ENCODE measurements at places on chromosomes 2 and 18. TPM values are rescaled to one million over a fixed set of nuclear protein-coding genes. Genes with fewer than 3 reads are reported as not detected.

GRCh38 chr2:98501876-98502275, 57.2 kb downstream of the INPP4A start:
- no peak for DNase-seq

- DNase-seq = no peak
Observed at GRCh38 chr18:56835331-56835730, 184.2 kb downstream of the WDR7 start.

DNA sequence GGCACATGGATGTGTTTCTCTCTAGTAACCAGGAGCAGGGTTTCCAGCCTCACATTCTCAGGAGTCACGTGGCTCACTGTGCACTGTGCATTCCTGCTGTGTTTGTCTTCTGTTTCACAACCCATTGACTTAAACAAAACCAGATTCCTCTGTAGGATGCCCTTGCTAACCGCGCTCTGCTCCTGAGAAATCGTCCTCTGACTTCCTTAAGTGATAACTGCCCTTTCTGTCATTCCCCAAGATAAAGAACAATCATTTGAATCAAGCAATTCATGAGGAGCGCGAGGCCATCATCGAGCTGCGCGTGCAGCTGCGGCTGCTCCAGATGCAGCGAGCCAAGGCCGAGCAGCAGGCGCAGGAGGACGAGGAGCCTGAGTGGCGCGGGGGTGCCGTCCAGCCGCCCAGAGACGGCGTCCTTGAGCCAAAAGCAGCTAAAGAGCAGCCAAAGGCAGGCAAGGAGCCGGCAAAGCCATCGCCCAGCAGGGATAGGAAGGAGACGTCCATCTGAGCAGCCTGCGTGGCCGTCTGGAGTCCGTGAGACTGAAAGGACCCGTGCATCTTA, 60.2 kb downstream of the RALBP1 start:
- no peak for DNase-seq

DNA sequence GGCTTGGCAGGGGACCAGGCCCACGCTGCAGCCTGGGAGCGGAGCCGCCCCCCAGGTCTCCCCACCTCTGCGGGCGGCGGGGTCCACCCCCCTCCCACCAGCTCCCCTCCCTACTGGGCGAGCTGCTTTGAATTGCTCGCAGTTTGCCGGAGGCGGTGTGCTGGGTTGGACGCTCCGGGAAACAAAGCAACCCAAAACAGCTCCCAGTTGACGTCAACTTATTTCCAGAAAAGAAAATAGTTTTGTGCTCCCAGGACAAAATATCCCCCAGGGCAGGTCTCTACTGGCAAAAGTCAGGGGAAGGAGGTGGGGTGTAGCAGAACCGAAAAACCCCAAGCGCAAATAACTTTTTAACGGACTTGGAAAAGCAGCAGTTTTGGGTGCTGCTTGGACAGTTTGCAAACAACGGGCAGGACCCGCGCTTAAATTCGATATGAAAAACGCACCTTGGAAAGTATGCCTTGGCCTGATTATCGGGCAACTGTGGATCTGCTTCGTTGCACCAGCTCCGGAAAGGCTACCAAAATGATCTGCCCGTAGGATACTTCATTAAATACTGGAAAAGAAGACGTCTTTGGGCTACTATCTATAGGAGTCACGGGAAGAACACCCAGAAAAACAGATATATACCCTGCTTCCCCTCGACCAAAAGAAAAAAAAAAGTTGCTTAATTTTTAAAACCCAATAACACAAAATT, 2.8 kb upstream of the KCTD1 start:
- DNase-seq = peak; percentile 21

ESPNL gene
- polyA plus RNA-seq = not detected

BIN1 gene
- polyA plus RNA-seq = 4.3 TPM

DNA sequence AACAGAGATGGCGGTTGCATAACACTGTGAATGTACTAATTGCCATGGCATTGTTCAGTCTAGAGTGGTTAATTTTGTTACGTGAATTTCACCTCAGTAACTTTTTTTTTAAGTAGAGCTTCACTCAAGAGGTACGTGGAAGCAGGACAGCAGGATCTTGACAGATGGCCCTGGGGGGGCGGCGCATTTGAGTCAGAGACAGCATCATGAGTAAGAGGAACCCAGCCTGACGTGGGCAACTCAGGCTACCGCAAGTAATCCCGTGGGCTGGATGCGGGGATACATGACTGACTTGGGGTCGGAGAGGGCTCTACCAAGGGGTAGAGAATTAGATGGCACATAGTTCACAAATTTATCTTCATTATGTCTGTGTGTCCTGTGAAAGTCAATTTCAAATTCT, 38.1 kb upstream of the DAPL1 start:
- DNase-seq = no peak

DNA sequence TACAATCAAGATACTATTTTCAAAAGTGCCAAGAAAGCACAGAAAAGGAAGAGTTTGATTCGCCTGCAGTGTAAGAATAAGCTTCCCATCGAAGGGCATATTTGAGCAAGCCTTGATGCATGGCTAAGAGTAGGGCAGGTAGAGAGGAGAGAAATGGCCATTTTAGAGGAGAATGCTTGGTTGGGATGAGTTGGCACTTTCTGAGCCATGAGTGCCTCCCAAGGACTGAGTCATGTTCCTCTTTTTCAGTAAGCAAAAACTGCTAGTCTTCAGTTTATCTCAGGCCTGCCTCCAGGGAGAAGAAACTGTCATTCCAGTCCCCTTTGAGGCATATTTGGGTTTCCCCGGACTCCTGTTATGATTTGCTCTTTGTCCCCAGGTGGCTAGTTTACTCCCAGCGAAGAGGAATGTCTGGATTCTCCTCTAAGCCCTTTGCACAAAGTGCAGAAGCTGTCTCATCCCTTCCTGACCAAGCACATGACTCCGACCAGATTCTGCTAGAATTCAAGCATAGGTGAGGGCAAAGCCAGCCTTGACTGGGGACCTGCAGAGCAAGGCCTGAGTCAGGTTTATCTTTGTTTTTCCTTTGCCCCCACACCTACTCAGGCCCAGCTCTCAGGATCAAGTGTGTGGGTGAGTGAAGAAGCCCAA, 115.2 kb downstream of the TTC32 start:
- DNase-seq = no peak

GRCh38 chr2:207711750-207712530, 500 bp downstream of the CCNYL1 start:
- DNase-seq = peak; percentile 69

- no peak for DNase-seq
Observed at GRCh38 chr2:105376789-105377240, 22.0 kb downstream of the FHL2 start.

DNA sequence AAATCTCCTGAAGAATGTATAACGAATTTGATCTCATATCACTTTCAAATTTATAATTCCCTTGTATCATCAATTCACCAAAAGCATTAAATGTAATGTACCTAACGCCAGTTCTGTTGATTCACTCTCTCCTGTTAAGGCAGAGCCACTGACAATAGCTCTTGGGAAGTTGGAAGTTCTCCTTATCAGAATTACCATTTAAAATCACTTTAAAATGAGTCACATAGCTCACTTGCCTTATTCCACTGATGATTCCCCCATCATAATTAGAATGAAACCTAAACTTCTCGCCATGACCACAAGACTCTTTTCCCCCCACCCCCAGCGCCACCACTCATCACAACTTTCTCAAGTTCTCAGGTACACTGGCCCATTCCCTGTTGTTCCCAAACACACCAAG, 117.1 kb downstream of the PID1 start:
- no peak for DNase-seq

DNA sequence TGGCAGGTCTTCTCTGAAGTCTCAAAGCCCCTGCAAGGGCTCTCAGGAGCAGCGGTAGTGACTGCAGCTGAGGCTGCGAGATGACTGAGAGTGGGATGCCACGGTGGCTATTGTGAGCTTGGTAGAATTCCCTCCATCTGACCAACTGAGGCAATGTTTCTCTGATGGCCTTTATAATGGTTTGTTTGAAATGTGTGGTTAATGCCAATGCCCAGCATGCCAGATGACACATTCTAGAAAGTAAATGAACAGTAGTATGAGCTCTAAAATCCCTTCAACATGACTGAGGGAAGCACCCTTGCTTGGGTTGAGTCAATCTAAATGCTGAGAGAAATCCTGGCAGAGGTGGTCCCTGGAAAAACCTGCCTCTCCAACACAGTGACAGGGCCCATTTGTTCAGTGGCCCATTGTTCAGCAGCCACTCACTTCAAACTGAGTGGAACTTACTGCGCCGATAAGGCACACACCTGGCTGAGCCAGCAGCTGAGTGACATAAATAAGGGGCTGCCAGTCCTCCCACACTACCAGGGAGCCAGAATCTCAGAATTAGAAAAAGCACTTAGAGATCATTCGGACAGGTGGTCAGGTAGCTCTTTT, 31.7 kb downstream of the SULT1C2 start:
- DNase-seq = no peak

- no peak for DNase-seq
Observed at GRCh38 chr2:136217996-136218395, 100.0 kb upstream of the CXCR4 start.

- DNase-seq = no peak
Observed at GRCh38 chr18:62281684-62282083, 43.4 kb upstream of the TNFRSF11A start.

ANKRD23 gene
- polyA plus RNA-seq = 0.96 TPM

- DNase-seq = no peak
Observed at GRCh38 chr2:47937677-47938076, 31.4 kb upstream of the FBXO11 start.

DNA sequence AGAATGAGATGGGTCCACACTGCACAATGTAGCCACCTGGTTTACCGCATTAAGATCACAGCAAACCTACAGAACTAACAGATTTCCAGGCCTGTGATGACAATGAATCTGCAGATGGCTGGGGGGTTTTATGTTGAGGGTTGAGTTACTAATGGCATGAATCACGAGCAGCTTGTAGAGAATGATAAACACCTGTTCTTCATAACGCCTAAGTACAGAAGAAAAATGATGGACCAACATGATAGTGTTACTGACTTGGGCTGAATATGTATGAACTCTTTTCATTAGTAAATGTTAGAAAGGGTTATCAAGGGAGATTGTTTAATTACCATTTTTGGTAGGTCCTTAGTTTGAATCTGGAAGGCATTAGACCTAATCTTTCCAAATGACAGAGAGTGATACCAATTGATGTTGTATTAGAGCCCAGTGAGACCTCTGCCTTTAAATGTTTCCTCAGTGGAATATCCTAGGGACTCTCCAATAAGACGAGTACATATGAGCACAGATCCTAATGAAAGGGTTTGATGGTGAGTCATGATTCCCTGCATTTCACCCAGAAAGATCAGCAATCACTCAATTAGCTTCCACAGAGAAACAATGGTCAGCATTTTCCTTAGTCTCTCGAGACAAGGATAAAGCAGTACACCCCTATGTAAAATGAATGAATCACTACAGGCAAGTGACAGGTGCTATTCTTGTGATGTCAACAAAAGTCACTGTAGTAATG, 243.8 kb downstream of the DLGAP1 start:
- DNase-seq = no peak

DSG1 gene
- not detected for polyA plus RNA-seq
